CD4-positive, alpha-beta memory T cell (primary cell): ENCODE measurements at places on chromosomes 1 and 21. TPM values are rescaled to one million over a fixed set of nuclear protein-coding genes. Genes with fewer than 3 reads are reported as not detected.

Gene REN
- total RNA-seq: not detected

Gene BSND
- total RNA-seq: not detected

Gene CDCA8
- total RNA-seq: 1.3 TPM

Gene SLC35D1
- total RNA-seq: 17.7 TPM

Gene PPP1R8
- total RNA-seq: 45.8 TPM

Gene L1TD1
- total RNA-seq: not detected

Gene TSPAN2
- total RNA-seq: 3.5 TPM

Gene SYF2
- total RNA-seq: 66.8 TPM

Gene TTC24
- 0.84 TPM for total RNA-seq

Gene SERINC2
- total RNA-seq: 0.11 TPM

Gene CSF3R
- 0.61 TPM for total RNA-seq

Gene PRAMEF15
- total RNA-seq: not detected

Gene PIGR
- total RNA-seq: not detected

- no peak for DNase-seq
These were observed 89.8 kb upstream of the TMPRSS15 start for GRCh38 chr21:18493422-18493821.

GRCh38 chr1:32028746-32029145 is 15.1 kb downstream of the KHDRBS1 start:
- DNase-seq: no peak

GRCh38 chr1:187010571-187011309 is 182.0 kb downstream of the PLA2G4A start:
- DNase-seq: no peak

- no peak for DNase-seq
These were observed 17.8 kb downstream of the GNG12 start for GRCh38 chr1:67815303-67816094.

DNA sequence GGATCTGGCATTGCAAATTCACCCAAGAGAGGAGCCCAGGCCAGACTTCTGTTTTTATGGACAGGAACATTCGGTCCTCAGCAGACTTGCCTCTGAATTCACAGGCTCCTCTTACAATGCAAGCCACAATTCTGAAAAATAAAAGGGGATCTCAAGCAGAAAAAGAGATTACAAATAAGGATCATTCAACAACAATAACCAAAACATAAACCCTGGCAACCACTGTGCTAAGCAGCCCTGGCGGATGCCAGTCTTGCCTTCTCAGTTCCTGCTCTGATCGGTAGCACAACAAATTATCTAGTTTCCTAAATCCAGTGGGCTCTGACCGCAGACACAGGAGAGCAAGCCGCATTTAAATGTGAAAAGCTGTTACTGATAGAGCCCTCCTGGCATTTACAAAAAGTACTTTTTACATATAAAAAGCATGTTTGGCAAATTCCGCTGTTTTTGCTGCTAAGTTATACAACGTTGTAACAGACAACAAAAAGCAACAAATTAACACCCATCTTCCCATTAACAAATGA is 123.4 kb upstream of the FOXD3 start:
- DNase-seq: no peak

DNA sequence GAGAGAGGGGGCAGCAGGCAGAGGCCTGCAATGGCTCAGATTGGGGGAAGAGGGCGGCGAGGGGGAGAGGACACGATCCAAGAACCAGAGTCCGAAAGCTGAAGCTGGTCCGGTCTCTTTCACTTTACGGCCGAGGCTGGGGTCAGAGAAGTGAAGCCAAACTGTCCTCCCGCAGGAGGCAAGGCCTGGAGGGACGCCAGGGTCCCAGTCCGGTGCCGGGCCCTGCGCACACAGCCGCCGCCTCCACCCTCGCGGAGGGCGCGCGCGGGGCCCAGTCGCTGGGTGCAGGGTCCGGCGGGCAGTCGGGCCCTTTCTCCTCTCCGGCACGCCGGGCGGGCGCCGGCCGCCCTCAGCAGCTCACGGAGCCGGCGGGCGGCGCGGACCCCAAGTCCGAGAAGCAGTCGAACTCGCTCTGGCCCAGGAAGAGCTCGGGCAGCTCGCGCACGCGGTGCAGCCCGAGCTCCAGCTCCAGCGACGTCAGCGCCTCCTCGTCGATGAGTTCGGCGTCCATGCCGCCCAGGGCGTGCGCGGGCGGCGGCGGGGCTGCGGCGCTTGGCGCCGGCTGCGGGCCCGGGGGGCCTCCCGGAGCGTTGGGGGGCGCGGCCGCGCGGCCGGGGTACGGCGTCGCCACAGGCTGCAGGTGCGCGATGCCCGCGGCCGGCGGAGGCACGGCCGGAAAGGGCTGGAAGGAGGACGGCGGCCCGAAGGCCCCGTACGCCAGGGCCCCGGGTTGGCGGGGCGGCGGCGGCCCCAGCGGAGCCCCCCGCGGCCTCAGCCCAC is 749 bp downstream of the CITED4 start:
- DNase-seq: peak; percentile 37

DNA sequence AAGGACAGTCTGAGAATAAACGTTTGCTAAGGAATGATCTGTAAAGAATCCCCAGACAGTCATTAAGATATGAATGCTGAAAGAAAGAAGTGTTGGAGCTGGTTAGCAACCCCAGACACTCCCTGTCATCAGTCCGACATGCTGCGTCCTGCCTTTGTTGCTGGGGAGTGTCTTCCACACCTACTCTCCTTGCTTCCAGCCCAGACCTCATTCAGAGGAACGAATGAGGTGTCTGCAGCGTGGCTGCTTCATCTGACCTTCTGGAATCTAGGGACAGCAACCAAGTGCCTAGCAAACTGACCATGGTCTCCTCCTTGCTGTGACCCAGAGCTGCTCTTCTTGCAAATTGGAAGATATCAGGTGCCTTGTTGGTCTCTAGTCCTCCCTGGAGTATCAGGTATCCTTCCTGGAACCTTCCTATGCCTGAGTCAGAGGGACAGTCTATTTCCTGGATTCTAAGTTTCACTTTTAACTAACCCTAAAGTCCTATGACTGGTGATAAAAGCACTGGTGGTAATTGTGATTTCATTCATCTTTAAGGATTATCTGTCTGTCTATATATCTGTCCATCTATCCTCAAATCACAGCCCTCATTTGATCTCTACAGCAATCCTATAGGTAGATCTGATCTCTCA is 45.3 kb downstream of the NFASC start:
- DNase-seq: no peak

GRCh38 chr1:7403265-7404045 is 367.6 kb upstream of the VAMP3 start:
- DNase-seq: no peak

- DNase-seq: no peak
These were observed 19.4 kb downstream of the VANGL2 start for GRCh38 chr1:160419838-160420169.

GRCh38 chr21:44626262-44626661 is 631 bp upstream of the KRTAP10-9 start:
- DNase-seq: no peak

GRCh38 chr1:78622548-78622947 is 2.3 kb downstream of the IFI44L start:
- DNase-seq: no peak

- DNase-seq: peak; percentile 26
These were observed 25.1 kb downstream of the ZBTB17 start for GRCh38 chr1:15950763-15951295.

- no peak for DNase-seq
These were observed 347.2 kb upstream of the ADAMTS5 start for GRCh38 chr21:27314131-27314530.

GRCh38 chr1:21706151-21706835 is 37.1 kb upstream of the RAP1GAP start:
- DNase-seq: no peak

DNA sequence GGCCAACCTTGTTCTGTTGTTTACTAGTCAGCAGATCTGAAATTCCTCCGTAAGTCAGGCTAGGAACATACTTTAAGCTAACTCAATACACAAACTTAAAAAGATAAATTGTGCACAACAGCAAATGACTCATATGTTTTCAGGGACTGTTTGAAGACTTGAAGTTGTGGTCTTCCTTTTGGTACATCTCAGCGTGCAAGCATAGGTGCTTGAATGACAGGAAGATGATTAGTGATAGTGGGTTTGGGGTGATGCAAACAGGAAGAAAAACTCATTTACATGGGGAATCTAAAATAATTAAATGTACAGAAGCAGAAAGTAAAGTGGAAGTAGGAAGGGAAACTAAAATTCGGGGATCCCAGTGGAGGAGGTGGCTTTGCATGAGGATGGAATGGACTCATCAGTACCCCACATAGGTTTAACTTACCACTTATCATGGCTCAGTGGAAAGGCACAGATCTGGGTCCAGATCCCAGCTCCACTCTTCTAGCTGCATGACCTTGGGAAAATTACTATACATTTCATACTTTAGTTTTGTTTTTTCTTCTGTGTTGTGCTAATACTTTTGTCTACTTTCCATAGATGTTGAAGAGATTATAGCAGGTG is 122.3 kb downstream of the XCL2 start:
- peak; percentile 65 for DNase-seq

GRCh38 chr21:45574691-45575090 is 32.5 kb upstream of the SLC19A1 start:
- no peak for DNase-seq

DNA sequence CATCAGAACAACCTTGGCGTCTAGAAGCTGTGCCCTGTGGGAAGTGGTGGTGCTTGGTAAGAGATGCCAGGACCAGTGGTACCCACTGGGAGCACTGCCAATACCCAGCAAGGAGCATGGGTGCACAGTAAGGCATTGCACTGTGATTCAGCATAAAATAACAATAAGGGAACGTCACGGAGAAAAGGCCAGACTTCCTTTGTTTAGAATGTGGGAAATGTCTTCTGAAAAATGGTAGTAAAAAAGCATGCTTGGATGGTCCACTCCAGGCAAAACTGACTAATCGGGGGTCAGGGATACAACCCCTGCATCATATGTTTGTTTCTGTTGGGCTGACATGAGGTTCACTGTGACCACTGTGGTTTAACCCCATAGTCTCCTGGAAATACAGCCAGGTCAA is 14.7 kb downstream of the METTL18 start:
- no peak for DNase-seq
